ENCODE measurements at places on chromosomes 2 and 18. TPM values are rescaled to one million over a fixed set of nuclear protein-coding genes. Genes with fewer than 3 reads are reported as not detected.
A peak's percentile ranks its signal among the peaks of the same experiment; 100 is the strongest.

DNA sequence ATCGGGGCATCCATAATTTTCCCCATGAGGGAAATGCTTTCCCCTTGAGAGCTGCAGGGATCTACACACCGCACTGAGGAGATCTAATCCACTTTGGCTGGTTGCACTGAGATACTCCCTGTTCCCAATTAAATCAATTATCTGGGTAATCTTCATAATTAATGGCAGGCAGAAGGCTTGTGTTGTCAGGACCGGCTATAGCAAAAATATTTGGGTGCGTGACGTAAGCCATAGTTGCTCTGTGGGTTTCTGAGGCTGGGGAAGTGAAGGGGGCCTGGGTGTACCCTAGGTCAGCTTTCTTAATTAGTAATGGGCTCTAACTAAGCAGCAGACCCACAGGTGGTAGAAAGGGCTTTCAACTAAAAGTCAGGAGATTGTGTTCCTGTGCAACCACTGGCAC lies 62.8 kb upstream of the UPP2 start:
- H3K27ac ChIP-seq = no peak overlapping the region
- peaks cover 9% of the 10 kb centered on the region for H3K4me1 ChIP-seq
- no peak overlapping the region for H3K4me3 ChIP-seq
- H3K27me3 ChIP-seq = peaks cover 6% of the 10 kb centered on the region
- no peaks in the 10 kb centered on the region for H3K36me3 ChIP-seq
- no peak for DNase-seq

TXNDC2 gene
- total RNA-seq = not detected

DNA sequence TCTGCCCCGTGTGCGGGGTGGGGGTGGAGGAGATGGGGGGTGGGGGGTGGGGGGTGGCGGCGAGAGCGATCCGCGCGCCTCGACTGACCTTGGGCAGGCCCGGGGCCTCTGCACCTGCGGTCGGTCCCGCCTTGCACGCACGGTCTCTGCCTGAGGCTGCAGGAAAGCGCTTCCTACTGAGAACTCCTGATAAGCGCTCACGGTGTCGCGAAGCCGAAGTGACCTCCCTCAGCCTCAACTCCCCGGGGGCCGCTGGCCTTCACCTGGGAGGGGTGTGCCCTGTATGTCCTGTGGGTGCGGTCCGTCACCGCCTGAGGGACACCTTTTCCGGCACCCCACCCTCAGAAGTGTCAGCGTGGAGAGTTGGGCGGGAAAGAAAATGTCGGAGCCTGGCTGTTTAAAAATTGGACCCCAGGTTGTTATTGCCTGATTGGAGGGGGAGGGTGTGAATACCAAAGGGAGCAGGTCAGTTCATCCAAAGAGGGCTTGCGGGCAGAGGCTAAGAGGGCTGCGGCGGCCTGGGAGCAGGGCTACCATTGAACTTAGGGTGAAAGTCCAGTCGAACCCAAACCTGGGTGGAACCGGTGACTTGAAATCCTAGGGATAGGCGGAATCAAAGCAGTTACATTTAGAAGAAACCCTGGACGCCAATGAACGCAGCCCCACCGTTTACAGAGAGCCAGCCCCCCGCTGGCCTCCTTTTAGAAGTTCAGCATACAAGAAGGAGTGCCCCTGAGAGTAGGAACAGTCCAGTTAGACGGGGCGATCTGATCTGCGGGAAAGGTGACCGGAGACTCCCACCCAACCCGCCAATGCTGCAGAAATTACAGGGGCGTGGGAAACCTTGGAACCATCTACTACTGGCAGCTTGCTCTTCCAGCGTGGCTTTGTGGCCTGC lies 1.2 kb downstream of the MAL start:
- peak overlapping the region; percentile 93 for H3K27ac ChIP-seq
- H3K4me1 ChIP-seq = peaks cover 69% of the 10 kb centered on the region
- H3K36me3 ChIP-seq = no peaks in the 10 kb centered on the region
- peak overlapping the region; percentile 97 for H3K4me3 ChIP-seq

- no peak overlapping the region for H3K27ac ChIP-seq
- H3K4me1 ChIP-seq = no peaks in the 10 kb centered on the region
- peaks cover 22% of the 10 kb centered on the region for H3K27me3 ChIP-seq
- H3K36me3 ChIP-seq = no peaks in the 10 kb centered on the region
Observed at GRCh38 chr2:191818725-191819350, 28.1 kb downstream of the CAVIN2 start.

DNA sequence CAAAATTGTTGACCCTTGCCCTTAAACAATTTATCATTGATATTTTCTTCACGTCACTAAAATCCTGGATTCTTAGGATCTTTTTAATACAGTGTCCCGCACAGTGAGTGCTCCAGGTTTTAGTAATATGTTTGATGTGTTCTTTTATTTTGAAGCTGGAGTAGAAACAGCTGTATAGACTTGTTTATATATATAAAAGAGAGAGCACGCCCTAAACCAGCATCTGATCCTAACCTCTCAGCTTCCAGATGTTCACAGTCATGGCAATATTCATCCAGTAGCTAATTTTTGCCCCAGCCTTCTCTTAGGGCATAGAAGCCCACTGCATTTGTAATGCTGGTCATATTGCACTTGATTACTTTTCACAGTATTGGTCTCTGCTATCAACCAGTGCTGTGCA lies 170.0 kb upstream of the EPAS1 start:
- no peak overlapping the region for H3K4me3 ChIP-seq
- H3K36me3 ChIP-seq = no peaks in the 10 kb centered on the region
- no peaks in the 10 kb centered on the region for H3K27me3 ChIP-seq
- DNase-seq = no peak

GALNT3 gene
- 1.5 TPM for total RNA-seq

CHRNA1 gene
- not detected for total RNA-seq

ABCB11 gene
- not detected for total RNA-seq

DNA sequence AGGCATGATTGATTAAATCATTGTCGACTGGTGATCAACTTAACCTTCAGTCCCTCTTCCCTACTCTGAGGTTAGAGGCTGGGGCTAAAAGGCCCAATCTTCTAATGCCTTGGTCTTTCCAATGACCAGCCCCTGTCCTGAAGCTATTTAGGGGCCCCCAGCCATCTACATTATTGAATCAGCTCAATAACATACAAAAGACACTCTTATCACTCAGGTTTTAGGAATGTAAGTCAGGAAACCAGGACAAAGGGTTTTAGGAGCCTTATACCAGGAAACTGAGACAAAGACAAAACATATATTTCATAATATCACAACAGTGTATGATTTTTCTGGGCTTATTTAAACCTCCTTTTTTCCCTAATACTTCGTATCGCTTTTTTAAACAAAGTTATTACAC lies 198.6 kb downstream of the RNF152 start:
- no peak overlapping the region for H3K4me3 ChIP-seq
- DNase-seq = no peak
- H3K27me3 ChIP-seq = no peaks in the 10 kb centered on the region
- no peak overlapping the region for H3K27ac ChIP-seq
- no peaks in the 10 kb centered on the region for H3K36me3 ChIP-seq
- no peaks in the 10 kb centered on the region for H3K4me1 ChIP-seq

RMC1 gene
- 29.7 TPM for total RNA-seq

GAL3ST2 gene
- not detected for total RNA-seq

GRCh38 chr2:179745635-179746256 lies 115.7 kb downstream of the ZNF385B start:
- peaks cover 8% of the 10 kb centered on the region for H3K27me3 ChIP-seq
- H3K27ac ChIP-seq = no peak overlapping the region
- H3K4me3 ChIP-seq = no peak overlapping the region
- DNase-seq = no peak
- H3K36me3 ChIP-seq = no peaks in the 10 kb centered on the region

DNA sequence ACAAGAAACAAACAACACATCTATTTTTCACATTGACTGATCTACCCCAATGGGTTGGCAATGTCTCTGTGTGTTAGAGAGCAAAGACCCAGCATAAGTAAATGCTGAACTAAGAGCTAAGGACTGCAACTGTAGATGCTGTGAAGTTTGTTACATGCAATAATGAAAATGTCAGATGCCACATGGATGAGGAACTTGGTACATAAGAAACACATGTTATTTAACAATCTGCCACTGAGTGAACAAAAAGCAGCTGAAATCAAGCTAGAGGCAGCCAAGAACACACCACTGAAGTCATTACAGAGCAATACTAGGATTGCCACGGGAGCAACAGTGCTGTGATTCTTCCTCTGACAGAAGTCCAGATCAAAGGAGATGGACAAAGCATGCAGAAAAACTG lies 389.4 kb downstream of the CDH2 start:
- H3K27me3 ChIP-seq = no peaks in the 10 kb centered on the region
- no peak overlapping the region for H3K27ac ChIP-seq
- no peak overlapping the region for H3K4me3 ChIP-seq
- DNase-seq = no peak
- no peaks in the 10 kb centered on the region for H3K4me1 ChIP-seq

DNA sequence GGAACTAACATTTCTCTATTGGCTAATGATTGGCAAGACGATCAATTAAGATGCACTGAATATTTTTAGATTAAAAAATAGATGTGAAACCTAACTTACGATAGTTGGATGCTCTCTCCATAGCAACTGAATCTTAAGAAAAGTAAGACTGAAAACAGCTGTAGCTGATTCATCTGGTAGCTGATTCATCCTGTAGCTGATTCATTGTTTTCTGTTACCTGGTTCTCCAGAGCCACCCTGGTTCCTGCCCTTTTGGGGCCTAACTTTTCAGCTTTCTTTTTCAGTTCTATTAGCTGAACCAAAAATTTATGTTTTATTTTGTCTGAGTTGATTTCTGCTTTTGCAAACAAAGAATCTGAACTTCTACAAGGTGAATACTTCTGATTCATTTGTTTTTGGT lies 22.7 kb upstream of the SPR start:
- peaks cover 10% of the 10 kb centered on the region for H3K4me1 ChIP-seq
- peaks cover 52% of the 10 kb centered on the region for H3K27me3 ChIP-seq
- H3K36me3 ChIP-seq = no peaks in the 10 kb centered on the region
- no peak overlapping the region for H3K27ac ChIP-seq

All from activated naive CD4-positive, alpha-beta T cell treated with anti-CD3 and anti-CD28 coated beads for 36 hours (primary cell).